ENCODE measurements at places on chromosomes 11 and 22.
A peak's percentile ranks its signal among the peaks of the same experiment; 100 is the strongest.

DNA sequence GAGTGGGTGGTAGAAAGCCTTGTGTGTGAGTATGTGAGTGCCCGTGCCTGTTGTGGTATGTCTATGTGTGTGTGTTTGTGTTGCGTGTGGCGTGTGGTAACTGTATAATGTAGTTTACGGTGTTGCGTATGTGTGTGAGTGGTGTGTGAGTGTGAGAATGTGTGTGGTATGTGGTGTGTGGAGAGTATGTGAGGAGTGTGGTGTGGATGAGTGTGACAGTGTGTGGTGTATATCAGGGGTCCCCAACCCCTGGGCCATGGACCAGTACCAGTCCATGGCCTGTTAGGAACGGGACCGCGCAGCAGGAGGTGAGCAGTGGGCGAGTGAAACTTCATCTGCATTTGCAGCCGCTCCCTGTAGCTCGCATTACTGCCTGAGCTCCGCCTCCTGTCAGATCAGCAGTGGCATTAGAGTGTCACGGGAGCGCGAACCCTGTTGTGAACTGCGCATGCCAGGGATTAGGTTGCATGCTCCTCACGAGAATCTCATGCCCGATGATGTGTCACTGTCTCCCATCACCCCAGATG lies 5.7 kb downstream of the UPK3A start:
- no peak for DNase-seq

DNA sequence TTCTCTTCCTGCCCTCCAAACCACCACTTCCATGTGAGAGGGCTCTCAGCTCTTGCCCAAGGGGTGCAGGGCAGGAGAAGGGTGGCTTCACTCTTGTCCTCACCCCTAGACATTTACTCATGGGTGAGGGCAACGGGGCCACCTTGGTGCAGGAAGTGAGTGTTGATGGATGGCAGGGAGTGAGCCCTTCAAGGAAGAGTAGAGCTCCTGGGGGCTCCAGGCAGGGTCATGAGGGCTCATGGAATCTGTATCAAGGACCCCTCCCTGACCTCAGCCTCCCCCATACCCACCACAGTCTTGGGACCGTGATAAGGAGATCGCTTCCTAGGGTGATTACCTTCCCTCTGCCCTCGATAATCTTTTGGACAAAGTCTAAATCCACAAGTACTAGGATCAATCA lies 37.8 kb downstream of the TSPAN18 start:
- DNase-seq, result no peak

DNA sequence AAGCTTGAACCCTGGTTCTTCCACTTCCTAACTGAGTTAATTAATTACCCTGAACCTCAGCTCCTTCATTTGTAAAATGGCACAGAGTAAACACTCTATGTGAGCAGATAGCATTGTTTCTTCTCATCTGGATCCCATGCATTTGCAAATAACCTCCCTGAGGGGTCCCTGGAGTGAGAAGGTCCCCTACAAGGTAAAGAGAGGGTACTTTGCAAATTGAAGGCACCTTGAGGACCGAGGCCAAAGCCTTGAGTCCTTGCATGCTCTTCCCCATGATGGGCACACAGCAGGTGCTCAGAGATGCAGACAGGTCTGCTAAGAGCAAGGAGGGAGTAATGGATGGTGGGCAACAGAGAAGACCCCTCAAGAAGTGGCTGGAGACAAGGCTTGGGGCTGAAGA lies 33.2 kb downstream of the OTOG start:
- DNase-seq, result no peak

DNA sequence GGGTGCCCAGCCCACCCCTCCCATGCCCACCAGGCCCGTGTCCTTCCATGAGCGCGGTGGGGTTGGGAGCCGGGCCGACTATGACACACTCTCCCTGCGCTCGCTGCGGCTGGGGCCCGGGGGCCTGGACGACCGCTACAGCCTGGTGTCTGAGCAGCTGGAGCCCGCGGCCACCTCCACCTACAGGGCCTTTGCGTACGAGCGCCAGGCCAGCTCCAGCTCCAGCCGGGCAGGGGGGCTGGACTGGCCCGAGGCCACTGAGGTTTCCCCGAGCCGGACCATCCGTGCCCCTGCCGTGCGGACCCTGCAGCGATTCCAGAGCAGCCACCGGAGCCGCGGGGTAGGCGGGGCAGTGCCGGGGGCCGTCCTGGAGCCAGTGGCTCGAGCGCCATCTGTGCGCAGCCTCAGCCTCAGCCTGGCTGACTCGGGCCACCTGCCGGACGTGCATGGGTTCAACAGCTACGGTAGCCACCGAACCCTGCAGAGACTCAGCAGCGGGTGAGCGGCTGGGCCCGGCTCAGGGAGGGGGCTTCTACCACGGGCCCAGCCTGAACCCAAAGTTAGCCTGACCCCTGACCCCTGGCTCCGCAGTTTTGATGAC lies 3.0 kb downstream of the PKP3 start:
- peak; percentile 49 for DNase-seq

DNA sequence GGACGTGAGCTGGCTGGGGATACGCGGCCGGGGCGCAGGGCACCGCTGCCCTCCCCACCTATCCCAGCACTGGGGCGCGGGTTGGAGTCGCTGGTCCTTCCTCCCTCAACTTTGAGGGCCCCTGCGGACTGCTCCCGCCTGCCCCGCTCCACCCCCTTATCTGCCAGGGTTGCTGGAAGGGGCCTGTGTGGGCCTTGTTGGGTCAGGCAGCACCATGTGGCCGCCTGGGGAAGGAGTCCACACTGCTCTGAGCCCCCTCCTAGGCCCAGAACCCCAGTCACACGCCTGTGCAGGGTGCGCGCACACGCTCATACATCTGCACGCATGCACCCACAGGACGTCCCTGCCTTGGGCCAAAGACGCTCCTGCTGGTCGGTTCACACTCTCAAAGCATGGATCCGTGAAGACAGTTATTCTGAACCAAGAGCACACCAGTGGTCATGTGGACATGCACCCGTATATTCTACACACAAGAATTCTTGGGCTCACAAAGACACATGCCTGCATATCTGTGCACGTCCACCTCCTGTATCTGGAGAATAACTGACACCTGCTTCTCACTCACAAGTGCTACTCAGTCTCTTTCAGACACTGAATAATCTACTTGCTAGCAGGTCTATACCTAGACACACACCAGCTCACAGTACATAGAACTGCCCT lies 710 bp downstream of the TUB start:
- no peak for DNase-seq
